ENCODE measurements at places on chromosomes 2 and 18.

DNA sequence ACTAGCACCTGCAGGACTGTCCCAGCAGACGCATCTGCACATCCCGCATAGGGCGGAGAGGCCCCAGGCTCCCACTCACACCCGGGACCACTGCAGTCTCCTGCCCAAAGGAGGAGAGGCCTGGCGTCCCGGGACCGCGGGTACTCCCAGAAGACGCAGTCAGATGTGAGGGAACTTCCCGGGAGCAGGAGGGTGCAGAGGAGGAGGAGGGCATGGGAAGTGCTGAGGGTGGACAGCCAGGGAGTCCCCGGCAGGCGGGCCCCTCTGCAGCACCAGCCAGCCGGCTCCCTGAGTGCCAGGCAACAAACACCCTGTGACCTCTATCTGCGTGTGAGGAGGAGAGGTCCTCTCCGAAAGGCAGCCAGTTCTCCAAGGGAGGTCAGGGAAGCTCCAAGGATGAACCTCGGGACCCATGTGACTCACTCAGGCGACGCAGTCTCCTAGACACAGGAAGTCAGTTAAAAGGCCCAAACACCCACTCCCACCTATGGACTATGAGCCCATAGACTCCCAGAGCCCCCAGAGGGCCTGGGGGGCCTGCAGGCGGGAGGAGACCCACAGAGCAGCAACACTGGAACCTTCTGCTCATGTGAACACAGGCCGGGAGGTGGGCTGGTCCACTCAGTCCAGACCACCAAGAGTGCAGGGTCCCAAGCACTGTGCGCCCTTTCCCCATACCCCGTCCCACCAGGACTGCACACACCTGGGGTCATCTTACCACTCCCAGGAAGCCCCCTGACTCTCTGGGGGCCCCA, 4.2 kb downstream of the PXDN start:
- no peak for DNase-seq

DNA sequence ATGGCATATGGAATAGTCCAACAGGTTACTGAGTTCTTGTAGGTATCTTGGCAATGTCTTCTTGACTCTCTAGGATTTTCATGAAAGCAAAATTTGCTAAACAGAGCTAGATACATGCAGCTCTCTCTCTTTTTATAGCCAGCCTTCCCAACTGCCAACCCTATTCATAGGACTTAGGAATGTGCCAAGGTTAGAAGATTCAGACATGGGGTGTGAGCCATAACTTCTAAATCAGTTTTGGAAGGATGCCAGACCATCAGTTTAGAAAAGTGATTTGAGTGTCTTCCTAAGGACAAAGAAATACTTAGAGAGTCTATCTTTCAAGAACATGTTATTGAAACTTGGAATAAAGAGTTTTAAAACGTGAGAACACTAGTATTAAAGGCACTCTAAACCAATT, 619.5 kb upstream of the FANCL start:
- no peak for DNase-seq

GRCh38 chr2:165970663-165971062, 17.1 kb upstream of the TTC21B start:
- no peak for DNase-seq

DNA sequence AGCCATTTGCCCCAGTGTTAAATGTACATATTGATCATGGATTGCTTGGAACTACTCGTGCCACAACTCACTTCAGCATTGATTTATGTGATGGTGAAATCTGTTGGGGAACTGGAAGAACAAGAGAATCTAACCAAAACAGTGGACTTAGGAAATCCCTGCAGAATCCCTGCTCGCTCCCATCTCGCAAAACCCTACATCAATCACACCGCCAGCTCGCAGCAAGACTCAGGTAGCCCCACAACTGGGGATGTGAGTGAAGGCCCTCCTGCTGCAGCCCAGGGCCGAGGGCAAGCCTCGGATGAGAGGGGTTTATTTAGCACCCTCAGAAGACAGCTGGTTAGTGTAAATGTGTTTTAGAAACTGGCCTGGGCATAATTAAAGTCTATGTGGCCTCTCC, 171.6 kb downstream of the ANAPC1 start:
- no peak for DNase-seq

DNA sequence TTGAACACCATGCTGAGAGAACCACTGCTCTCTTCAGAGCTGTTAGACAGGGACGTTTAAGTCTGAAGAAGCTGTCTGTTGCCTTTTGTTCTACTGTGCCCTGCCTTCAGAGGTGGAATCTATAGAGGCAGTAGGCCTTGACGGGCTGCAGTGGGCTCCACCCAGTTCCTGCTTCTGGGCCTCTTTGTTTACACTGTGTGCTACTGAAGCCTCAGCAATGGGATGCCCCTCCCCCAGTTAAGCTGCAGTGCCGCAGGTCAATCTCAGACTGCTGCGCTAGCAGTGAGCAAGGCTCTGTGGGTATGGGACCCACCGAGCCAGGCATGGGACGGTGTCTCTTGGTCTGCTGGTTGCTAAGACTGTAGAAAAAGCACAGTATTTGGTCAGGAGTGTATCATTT, 162.3 kb upstream of the NXPH2 start:
- no peak for DNase-seq

All from lung microvascular endothelial cell (primary cell).